Natural killer cell (primary cell): ENCODE measurements at places on chromosomes 3 and 15.

- DNase-seq: no peak
Observed at GRCh38 chr3:134393074-134393473, 18.8 kb upstream of the AMOTL2 start.

DNA sequence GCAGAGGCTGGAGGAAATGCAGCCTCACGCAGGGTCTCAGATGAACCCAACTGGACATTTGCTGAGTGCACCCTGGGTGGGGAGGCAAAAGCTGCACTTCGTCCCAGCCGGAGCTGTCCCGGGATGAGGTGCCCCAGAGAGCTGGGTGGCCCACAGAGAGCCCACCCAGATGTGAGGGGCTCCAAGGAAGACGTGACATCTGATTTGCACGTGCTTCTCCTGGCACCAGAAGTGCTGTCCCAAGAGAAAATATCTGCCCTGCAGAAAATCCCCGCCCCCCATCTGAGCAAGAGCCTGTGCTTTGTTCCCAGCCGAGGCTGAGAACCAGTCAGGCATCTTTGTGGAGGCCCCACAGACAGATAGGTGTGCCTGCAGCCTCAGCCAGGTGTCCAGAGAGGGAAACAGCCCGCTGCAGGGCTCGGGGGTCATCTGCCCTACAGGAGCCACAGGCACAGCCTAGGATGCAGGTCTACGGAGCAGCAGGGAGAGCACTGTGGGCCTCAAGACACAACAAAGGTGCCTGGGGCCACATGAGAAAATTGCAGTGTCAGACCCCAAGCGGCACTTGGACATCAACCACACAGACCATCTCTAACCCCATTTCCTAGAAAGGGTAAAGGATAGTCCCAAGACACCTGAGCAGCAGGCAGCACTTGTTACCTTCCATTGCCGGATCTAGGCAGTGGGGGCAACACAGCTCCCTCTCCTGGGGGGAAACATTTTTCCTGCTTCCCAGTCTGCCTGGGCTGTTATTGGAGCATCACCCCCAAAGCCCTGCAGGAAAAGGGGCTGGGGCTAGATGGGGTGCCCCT lies 5.8 kb downstream of the TMIE start:
- DNase-seq: peak; percentile 13

DNA sequence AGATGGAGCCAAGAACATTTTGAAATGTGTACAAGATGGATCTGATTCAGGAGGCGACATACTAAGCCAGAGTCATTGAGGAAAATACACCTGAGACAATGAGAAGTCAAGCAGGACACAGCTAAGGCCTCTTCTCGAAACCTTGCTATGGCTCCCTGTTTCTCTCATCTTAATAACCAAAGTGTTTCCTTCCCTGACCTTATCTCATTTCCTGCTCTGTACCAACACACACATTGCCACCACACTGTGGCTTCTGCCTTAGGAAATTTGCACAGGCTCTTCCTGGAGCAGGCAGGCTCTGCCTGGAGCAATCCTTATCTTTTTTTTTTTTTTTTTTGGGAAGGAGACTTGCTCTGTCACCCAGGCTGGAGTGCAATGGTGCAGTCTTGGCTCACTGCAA lies 36.6 kb downstream of the OXSM start:
- DNase-seq: no peak

- DNase-seq: no peak
Observed at GRCh38 chr3:52986938-52987337, 58.9 kb downstream of the SFMBT1 start.

DNA sequence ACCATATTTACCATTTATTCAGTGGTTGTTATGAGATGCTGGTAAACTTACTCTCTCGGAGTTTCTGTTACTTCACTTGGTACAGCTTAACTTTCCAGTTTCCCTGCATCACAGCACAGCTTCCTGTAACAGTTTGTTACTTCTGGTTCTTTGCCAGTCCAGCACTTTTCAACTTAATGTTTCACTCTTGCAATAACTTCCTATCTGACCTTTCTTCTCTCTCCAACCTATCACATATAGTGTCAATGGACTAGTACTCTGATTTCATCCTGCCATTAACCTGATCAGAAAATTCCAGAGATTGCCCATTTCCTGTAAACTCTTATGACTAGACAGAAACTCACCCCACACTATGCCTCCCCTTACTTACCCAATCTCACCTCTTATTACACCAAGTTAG lies 3.9 kb upstream of the ATP11B start:
- DNase-seq: no peak

DNA sequence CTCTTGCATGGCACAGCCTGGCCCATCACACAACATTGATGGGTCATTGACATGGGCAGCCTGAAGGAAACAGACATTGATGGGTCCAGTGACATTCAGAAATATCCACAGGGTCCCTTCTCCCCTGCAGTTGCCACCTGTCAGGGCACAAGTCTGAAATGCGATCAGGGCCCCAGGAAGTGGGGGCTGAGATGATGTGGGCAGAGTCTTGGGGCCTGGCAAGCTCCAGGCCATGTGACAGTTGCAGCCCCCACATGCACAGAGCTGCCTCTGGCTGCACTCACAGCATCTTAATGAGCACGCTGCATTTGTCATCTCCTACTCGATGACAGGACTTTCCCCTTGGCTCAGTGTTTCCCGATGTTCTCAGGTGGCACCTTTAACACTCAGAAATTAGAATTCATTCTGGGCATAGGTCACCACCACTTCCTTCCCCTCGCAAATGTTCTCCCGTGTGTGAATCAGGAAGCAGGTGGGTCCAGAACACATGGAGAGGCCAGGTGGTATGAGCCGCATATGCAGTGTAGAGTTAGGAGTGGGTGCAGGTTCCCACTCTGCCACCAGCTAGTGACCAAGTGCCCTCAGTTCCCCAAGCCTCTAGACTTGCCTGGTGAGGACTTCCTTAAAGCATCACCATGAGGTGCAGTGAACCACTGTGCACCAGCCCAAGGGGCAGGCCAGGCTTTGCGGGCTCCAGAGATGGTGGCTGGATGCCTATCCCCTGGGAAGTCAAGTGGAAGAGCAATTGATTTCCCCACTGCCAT lies 1.6 kb upstream of the TXNRD3 start:
- DNase-seq: no peak

DNA sequence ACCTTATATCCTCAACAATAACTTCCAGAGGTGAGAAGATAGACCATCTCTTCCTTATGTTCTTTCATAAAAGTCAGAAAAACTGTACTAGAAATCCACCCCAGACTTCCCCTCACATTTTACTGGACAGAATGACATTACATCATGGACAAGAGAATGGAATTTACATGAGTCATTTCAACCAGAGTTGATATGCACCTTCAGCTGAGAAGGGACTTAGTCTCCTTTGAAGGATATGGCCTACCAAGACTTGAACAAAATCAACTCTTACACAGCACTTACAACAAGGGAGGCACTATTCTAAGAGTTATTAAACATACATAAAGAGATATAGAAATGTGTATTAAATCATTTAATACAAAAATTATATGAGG lies 380.0 kb upstream of the DPH6 start:
- DNase-seq: no peak

- DNase-seq: no peak
Observed at GRCh38 chr3:194998417-194998816, 272.5 kb downstream of the XXYLT1 start.

- no peak for DNase-seq
Observed at GRCh38 chr15:96262549-96263489, 67.7 kb upstream of the NR2F2 start.
